ENCODE measurements at places on chromosomes 3 and 15. TPM values are rescaled to one million over a fixed set of nuclear protein-coding genes. Genes with fewer than 3 reads are reported as not detected.

- no peak for DNase-seq
- peak overlapping the region; percentile 98 for H3K27ac ChIP-seq
- no peaks in the 10 kb centered on the region for H3K36me3 ChIP-seq
These were observed 467 bp downstream of the HGD start for GRCh38 chr3:120681506-120682038.

GRCh38 chr3:129320825-129321487 is 42.3 kb downstream of the HMCES start:
- H3K4me3 ChIP-seq, result no peak overlapping the region
- DNase-seq, result no peak
- no peaks in the 10 kb centered on the region for H3K36me3 ChIP-seq
- H3K4me1 ChIP-seq, result peaks cover 4% of the 10 kb centered on the region
- H3K27me3 ChIP-seq, result no peaks in the 10 kb centered on the region

- no peaks in the 10 kb centered on the region for H3K27me3 ChIP-seq
- no peaks in the 10 kb centered on the region for H3K36me3 ChIP-seq
- peak; percentile 36 for DNase-seq
- H3K4me3 ChIP-seq, result no peak overlapping the region
- peaks cover 8% of the 10 kb centered on the region for H3K4me1 ChIP-seq
These were observed 71.3 kb downstream of the RASA2 start for GRCh38 chr3:141557961-141558706.

The GOLGA8T gene
- total RNA-seq, result not detected

GRCh38 chr3:172625404-172625803 is 85.5 kb downstream of the NCEH1 start:
- no peak overlapping the region for H3K4me3 ChIP-seq
- no peak for DNase-seq
- no peak overlapping the region for H3K27ac ChIP-seq
- H3K27me3 ChIP-seq, result no peaks in the 10 kb centered on the region
- H3K4me1 ChIP-seq, result no peaks in the 10 kb centered on the region

DNA sequence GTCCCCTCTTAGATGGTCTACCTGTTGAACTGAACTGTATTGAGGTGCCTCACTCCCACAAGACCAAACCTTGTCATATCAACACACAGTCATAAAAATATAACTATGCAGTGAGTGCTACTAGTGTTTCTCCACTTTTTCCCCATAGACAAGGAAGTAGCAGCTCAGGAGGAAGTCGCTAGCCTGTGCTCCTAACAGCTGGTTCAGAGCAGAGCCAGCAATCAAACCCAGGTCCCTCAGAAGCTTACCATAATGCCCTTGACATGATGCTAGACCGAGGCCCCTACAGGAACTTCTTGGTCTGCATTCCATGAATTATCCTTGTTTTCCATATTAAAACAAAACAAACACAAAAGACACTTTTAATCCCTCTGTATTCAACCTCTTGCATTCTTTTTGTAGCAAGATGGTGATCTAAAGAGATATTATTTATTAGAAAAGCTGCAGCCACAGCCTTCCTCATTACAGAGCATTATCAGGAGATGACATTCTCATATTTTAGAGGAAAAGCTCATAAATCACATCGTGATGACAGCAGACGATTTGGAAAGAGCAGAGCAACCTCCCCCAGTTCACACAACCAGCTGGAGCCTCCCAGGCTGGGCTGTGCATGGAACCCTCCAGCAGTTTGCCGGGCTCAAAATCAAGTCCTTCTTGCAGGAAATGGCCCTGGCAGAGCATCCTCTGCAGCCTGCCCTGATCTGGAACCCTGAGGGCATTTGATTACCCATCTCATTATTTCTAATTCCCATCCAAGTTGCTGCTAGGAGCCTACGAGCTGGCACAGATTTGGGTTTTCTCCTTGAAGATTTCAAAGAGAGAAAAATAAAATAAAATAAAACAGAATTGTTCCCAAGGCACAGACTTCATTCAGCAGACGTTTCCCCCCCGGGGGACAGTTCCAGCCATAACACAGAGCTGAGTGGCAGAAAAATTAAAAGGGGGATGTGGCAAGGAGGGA is 118.8 kb downstream of the SRGAP3 start:
- H3K36me3 ChIP-seq, result no peaks in the 10 kb centered on the region
- H3K4me1 ChIP-seq, result peaks cover 18% of the 10 kb centered on the region
- no peak overlapping the region for H3K4me3 ChIP-seq
- no peak overlapping the region for H3K27ac ChIP-seq

DNA sequence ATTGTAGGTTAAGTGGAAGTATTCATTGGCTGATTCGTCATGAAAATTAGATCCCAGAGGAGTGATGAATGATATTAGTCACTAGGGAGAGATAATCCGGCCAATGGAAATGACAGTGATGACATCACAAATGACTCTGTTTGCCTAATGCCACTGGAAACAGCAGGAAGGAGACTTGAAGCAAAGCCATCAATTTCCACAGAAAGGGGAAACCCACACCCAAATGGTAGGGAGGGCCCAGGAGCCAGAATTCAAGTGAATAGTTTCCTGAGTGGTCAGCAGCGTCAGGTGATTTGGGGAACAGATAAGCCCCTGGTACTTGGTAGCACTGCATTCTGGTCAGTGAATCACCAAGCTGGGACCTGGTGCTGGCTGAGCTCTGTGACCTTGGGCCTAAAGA is 3.3 kb upstream of the ADAMTS9 start:
- no peaks in the 10 kb centered on the region for H3K27me3 ChIP-seq
- no peak overlapping the region for H3K27ac ChIP-seq
- no peaks in the 10 kb centered on the region for H3K36me3 ChIP-seq
- H3K4me3 ChIP-seq, result no peak overlapping the region
- peak; percentile 44 for DNase-seq

- no peak overlapping the region for H3K4me3 ChIP-seq
- no peak for DNase-seq
- no peaks in the 10 kb centered on the region for H3K36me3 ChIP-seq
- no peak overlapping the region for H3K27ac ChIP-seq
- H3K4me1 ChIP-seq, result no peaks in the 10 kb centered on the region
These were observed 246.9 kb downstream of the ZIC1 start for GRCh38 chr3:147656023-147656422.

The CDAN1 gene
- total RNA-seq, result 12.3 TPM

GRCh38 chr3:46096336-46096735 is 69.1 kb upstream of the XCR1 start:
- no peaks in the 10 kb centered on the region for H3K36me3 ChIP-seq
- no peaks in the 10 kb centered on the region for H3K4me1 ChIP-seq
- no peak for DNase-seq
- H3K27ac ChIP-seq, result no peak overlapping the region

GRCh38 chr3:130738241-130738640 is 8.4 kb downstream of the PIK3R4 start:
- no peak overlapping the region for H3K27ac ChIP-seq
- H3K4me1 ChIP-seq, result no peaks in the 10 kb centered on the region
- H3K4me3 ChIP-seq, result no peak overlapping the region
- H3K36me3 ChIP-seq, result no peaks in the 10 kb centered on the region
- no peaks in the 10 kb centered on the region for H3K27me3 ChIP-seq
- no peak for DNase-seq

DNA sequence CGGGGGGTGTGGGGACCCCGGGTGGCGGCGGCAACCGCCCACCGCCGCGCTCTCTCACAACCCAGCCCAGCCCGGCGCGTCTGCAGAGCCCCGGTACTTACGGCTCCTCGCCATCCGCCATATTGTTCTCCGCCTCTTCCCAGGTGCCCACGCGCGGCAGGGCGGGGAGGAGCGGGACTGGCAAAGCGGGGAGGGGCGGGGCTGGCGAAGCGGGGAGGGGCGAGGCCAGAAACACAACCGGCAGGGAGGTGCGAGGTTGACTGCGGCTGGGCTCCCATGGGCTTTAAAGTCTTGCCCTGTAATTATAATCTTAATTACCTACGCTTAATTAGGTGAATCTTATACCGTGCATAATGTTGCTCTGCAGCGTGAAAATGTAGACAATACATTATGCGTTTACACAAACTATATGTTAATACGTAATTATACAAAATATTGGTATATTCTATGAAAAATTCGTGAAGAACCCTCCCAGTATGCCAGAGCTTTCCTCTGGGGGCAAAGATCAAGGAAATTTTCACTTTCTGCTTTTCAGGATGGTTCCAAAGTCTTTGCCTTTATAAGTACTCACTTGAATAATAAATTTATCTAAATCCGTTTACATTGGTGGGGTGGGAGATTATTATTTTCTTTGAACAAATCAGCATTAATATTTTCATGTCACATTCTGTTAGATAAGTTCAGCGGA is at the start of gene UBA3:
Gene UBA3, minus strand, starts transcription at position 133 of the 688 bp plus-strand sequence. Its CDS starts 12 bp downstream, at position 121.
- peak within 1 kb of the TSS; percentile 82 for H3K27ac ChIP-seq
- peak; percentile 96 for DNase-seq
- no peaks in the 10 kb centered on the region for H3K36me3 ChIP-seq
- peaks cover 37% of the 10 kb centered on the region for H3K4me1 ChIP-seq
- no peaks in the 10 kb centered on the region for H3K27me3 ChIP-seq

DNA sequence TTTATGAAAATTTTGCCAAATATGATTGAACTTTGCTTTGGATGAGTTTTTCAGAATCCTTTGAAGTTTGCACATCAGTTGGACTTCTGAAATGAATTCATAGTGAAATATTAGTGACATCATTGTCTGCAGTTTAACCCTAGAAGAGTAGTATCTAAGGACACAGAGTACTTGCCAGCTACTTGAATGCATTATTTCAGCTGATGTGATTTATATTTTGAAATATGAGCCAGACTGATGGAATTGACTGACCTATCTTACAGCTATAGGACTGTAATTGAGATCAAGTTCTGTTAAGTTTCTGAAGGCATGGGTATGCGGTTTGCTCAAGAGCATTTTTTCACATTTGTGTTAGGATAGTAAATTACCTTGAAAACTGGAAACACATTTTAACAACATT is 51.2 kb downstream of the LYSMD4 start:
- no peak overlapping the region for H3K4me3 ChIP-seq
- no peaks in the 10 kb centered on the region for H3K27me3 ChIP-seq
- no peak overlapping the region for H3K27ac ChIP-seq
- no peaks in the 10 kb centered on the region for H3K4me1 ChIP-seq
- no peaks in the 10 kb centered on the region for H3K36me3 ChIP-seq

The TM4SF18 gene
- 1.7 TPM for total RNA-seq

DNA sequence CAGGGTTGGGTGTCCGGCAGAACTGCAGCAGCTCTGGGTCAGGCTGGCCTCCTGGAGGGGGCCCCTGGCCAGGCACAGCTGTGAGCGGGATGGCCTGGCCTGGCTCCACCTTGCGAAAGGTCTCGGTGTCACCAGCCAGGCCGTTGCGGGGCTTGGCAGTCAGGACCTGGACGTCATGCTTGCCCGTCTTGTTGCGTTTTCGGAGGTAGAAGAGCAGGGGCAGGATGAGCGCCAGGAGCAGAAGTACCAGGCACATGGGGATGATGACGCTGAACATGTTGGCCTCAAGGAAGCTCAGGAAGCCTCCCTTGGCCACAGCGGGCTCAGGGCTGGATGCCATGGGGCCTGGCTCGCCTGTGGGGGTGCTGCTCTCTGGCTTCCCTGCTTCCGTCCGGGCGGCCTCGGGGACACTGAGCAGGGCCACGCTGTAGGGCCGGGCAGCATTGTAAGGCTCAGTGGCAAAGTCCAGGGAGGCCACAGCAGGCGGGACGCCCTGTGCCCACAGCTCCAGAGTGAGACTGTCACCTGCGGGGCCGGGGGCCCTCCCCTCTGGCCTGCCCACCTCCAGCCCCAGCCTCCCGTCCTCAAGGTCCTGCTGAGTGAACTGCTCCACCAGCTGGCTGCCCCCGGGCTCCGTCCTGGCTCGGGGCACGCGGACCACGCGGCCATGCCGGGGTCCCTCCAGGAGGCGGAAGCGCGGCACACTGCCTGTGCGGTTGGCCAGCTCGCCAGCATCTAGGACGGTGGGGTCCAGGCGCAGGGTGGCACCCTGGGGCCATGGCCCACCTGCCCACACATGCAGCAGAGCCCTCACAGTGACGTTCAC is 28.1 kb downstream of the SNX33 start:
- no peak for DNase-seq
- H3K4me1 ChIP-seq, result peaks cover 38% of the 10 kb centered on the region
- H3K4me3 ChIP-seq, result no peak overlapping the region
- H3K36me3 ChIP-seq, result no peaks in the 10 kb centered on the region
- no peaks in the 10 kb centered on the region for H3K27me3 ChIP-seq

The FBXL22 gene
- total RNA-seq, result 0.60 TPM

- H3K27ac ChIP-seq, result peak overlapping the region; percentile 17
- H3K4me3 ChIP-seq, result no peak overlapping the region
- DNase-seq, result no peak
- no peaks in the 10 kb centered on the region for H3K36me3 ChIP-seq
- H3K4me1 ChIP-seq, result no peaks in the 10 kb centered on the region
- H3K27me3 ChIP-seq, result no peaks in the 10 kb centered on the region
These were observed 26.6 kb downstream of the GOLM2 start for GRCh38 chr15:44315126-44315525.

DNA sequence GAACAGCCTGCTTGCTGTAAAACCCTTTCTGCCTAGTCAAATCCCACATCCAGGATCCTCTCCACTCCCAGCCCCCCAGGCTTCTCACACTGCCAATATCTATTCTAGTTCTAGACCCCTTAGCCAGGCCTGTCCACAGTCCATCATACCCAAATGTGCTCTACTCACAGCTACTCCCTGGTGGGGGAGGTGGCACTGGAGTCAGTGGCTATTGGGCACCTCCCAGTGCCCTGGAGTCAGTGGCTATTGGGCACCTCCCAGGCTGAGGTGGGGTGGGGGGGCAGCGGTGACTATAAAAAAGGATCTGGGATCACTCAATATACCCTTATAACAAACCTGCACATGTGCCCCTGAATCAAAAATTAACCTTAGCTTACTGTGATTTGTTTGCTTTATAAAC is 773 bp upstream of the DISP2 start:
- DNase-seq, result no peak
- peaks cover 19% of the 10 kb centered on the region for H3K4me1 ChIP-seq
- H3K4me3 ChIP-seq, result no peak overlapping the region
- peaks cover 12% of the 10 kb centered on the region for H3K27me3 ChIP-seq
- H3K36me3 ChIP-seq, result no peaks in the 10 kb centered on the region
- no peak overlapping the region for H3K27ac ChIP-seq

DNA sequence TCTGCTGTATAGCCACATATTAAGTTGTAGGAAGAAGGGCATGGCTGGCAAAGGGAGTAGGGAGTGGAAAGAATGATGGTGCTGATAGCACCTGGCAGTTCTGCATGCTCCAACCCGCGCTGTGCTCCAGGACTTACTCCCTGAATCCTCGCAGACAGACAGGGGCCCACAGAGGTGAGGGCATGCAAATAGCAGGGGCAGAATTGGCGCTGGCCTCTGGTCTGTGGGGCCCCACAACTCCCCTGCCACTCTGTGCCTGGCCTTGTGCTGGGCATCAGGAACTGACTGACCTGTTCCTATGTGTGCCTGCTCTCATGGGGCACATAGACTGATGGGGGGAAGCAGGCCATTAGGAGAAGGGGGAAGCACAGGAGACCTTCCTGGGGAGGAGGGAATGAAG is 20.9 kb downstream of the HDAC11 start:
- H3K4me1 ChIP-seq, result no peaks in the 10 kb centered on the region
- no peak overlapping the region for H3K27ac ChIP-seq
- H3K36me3 ChIP-seq, result no peaks in the 10 kb centered on the region
- DNase-seq, result no peak
- no peak overlapping the region for H3K4me3 ChIP-seq
- no peaks in the 10 kb centered on the region for H3K27me3 ChIP-seq

DNA sequence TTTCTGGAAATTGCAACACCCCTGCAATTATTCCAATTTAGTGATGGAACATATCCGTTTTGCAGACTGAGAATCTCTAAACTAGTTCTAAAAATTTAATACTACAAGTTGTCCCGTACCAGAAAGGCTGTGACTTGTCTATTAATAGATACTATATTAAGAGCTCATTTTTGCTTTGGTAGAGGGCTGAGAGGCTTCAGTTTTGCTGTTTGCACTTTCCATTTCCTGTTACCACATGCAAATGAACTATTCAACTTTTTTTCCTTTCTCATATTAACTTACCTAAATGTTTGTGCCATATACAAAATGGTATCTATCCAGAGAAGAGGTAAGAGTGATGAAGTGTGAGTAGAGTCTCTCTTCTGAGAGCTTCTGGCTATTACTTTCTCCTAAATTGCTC is 101.5 kb upstream of the CRBN start:
- H3K27ac ChIP-seq, result no peak overlapping the region
- H3K27me3 ChIP-seq, result no peaks in the 10 kb centered on the region
- no peak for DNase-seq
- no peak overlapping the region for H3K4me3 ChIP-seq
- no peaks in the 10 kb centered on the region for H3K36me3 ChIP-seq
